ENCODE measurements at places on chromosomes 2 and 18.

DNA sequence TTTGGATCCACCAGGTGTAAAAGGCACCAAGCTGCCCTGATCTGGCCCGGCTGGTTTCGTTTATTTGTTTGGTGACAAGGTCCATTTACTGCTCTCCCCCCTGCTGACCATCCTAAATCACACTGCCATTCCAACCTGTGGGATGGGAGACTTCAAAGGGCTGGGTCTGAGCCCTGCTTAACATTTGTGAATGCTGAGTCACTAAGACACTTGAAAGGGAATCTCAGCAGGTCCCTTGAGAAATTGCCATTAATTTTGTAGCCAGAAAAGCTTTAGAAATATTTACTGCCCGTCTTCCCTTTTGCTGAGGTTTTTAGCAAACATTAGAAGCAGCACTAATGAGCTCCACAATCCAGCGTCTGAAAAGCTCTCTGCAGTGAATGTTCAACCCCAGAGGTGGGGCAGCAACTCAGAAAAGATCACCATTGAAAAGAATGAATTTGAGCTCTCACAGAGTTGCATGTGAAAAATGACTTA is 133.8 kb downstream of the ARL4C start:
- DNase-seq: peak; percentile 50

GRCh38 chr2:207434306-207434705 is 95.5 kb upstream of the CREB1 start:
- DNase-seq: no peak

GRCh38 chr2:147181351-147182029 is 663.3 kb upstream of the ACVR2A start:
- no peak for DNase-seq

- DNase-seq: peak; percentile 57
Observed at GRCh38 chr18:9029131-9029530, 73.4 kb upstream of the NDUFV2 start.

DNA sequence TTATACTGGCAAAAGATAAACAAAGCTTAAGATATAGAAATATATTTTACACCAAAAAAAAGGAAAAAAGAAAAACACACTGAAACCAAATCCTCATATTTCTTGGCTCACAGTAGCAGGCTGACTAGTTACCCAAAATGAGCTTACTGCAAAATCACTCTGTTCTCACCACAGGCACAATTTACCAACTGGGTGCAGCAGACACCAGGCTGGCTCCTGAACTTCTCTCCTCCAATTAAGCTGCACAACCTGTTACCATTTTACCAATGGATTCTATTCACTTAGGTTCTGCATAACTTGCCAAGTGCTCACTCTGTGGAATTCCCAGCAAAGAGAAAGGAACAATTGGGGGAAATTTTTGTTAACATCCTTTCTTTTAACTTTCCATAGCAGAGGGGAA is 679.3 kb downstream of the ZEB2 start:
- no peak for DNase-seq

DNA sequence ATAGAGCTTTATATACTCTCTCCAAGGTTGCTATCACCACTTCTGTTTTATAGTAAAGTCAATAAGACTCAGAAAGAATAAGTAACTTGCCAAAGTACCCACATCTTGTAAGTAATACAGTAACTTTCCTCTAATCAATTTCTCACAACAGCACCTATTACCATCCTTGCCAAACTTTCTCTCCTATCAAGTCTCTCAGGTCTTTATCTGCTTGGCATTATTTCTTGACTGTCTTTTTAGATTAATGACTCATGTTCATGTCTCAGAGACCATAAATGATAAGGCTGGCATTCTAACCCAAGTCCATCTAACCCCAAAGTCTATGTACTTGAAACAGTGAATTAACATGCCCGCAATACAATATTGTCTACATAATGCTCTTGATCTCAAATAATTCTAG is 618.0 kb upstream of the ZEB2 start:
- no peak for DNase-seq

DNA sequence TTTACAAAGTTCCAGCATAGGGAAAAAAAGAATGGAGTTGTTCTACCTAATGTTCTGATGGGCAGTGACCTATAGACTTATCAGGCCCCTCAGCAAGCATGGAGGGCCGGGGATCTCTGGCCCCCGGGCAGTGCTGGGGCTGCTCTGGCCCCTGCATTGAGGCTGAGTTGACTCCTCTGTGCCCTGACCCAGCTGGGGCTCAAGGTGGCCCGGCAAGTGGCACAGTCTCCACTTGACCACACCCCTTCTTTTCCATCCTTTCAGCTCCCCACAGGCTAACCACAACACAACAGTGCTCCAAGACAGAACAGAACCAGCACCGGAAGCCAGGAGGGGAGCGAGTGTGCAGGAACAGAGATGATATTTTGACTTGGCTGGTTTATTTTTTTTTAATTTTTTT is 19.9 kb downstream of the TOGARAM2 start:
- no peak for DNase-seq

DNA sequence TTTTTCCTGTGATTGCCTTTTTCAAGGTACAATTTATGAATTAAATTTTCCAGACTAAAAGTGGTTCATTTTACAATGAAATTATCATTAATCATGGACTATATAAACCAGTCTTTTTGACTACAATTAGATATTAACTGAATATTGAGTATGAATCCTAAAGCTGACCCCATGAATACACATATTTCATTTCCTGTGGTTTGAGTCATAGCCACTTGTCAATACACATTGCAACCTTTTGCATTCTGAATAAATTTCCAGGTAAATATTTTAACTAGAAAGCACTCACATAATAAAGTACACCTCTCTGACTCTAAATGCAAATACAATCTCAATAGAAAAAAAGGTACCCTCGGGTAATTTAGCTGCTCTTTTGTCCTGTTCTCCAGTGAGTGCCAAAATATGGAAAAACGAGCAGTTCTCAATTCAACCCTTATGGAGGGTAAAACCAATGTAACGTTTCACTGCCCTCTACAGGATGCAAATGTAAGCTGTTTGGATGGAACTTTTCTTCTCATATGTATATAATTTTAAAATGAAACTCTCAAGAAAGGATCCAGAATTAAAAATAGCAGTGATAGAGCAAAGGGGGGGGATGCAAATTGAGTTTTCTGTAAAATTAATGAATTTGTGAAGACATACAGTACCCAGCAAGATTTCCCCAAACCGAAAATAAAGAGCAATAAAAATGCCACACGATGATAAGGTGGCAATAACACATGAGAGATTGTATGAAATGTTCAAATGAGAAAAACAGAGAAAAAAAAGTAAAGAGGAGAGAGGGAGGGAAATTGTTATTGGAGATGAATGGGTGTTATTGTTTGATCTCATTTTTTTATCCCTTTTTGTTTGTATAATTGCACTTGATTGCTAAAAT is 1795.7 kb upstream of the PIK3C3 start:
- peak; percentile 36 for DNase-seq

DNA sequence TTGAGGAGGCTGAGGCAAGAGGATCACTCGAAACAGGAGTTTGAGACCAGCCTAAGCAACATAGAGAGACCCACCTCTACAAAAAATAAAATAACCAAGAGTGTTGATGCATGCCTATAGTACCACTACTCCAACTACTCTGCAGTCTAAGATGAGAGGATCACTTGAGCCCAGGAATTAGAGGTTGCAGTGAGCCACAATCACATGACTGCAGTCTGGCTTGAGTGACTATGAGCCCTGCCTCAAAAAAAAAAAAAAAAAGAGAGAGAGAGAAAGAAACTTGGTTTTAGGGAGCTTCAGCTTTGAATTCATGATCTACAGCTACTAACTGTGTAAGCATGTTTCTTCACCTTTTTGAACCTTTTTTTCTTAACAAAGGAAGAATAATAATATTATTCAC is 119.9 kb downstream of the HNMT start:
- peak; percentile 3 for DNase-seq

- no peak for DNase-seq
Observed at GRCh38 chr2:191907091-191907490, 60.2 kb upstream of the CAVIN2 start.

DNA sequence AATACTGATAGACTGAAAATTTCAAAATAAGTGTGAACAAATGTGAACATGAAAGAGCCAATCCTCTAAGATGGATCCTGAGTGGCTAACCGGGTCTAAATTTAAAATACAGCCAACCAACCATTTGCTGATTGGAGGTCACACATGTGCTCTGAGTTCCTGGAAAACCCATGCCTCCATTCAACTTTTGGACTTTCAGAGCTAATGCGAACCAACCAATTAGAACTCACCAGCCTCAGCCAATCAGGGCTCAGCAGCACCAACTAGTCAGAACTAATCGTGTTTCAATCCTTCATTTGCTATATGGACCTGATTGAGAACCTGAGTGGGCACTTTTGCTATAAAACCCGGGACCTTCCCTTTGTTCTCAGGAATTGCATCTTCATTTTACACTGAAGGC is 111.5 kb downstream of the MEP1B start:
- no peak for DNase-seq

- no peak for DNase-seq
Observed at GRCh38 chr2:70403267-70404053, 101.6 kb upstream of the FAM136A start.

Data from fibroblast of skin of back (primary cell).